ENCODE measurements at places on chromosomes 1 and 21.

DNA sequence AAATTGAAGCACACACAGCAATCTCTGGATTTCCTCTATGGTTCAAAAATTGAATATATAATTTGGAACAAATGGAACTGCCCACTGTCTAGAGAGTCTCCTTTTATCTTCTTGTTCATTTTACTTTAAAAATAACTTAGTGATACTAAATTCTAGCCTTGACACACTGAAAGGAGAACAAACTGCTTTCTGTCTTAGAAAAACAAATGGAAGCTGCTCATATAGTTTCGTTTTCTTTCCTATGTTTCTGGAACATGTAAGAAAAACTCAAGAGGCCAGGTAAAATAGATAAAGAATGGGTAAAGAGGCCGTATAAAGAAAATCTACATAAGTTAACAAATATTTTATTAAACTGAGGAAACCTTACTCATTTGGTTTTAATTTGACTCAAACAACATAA is 332.7 kb downstream of the NEGR1 start:
- DNase-seq = no peak

DNA sequence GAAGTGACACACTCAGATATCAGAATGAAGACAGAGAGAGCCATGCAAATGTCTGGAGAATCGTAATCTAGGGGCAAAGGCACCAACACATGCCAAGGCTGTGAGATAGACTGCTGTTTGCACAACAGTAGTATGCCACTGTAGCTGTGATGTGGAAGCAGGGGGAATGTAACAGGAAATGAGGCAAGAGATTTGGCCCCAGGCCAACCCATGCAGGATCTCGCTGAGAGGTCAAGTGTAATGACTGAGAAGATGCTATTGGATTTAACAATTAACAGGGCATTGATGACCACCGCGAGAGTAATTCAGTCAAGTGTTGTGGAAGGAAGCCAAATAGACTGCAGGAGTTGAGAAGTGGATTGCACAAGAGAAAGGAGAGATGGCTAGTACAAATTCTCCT is 107.3 kb upstream of the ST6GALNAC5 start:
- no peak for DNase-seq

- DNase-seq = no peak
Observed at GRCh38 chr21:45258466-45258865, 29.2 kb downstream of the POFUT2 start.

- no peak for DNase-seq
Observed at GRCh38 chr1:207925210-207925609, 14.3 kb upstream of the CD34 start.

GRCh38 chr21:39523399-39523798 is 71.6 kb downstream of the SH3BGR start:
- no peak for DNase-seq

DNA sequence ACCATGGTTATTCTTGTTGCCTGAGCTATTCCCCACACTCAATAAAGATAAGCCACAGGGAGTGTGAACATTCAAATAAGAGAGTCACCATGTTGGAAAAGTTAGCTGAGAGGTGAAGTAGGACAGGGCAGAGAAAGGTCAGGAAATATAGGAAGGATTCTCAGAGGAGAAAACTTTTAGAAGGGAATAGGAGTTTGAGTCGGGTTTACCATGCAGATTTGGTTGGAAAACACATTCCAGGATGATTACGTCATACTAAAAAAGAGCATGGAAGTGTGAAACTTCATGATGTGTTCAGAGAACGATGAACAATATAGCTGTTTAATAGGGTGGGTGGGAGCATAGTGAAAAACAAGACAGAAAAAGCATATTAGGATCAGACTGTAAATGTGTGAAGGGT is 1125.3 kb upstream of the ADGRL2 start:
- DNase-seq = no peak

DNA sequence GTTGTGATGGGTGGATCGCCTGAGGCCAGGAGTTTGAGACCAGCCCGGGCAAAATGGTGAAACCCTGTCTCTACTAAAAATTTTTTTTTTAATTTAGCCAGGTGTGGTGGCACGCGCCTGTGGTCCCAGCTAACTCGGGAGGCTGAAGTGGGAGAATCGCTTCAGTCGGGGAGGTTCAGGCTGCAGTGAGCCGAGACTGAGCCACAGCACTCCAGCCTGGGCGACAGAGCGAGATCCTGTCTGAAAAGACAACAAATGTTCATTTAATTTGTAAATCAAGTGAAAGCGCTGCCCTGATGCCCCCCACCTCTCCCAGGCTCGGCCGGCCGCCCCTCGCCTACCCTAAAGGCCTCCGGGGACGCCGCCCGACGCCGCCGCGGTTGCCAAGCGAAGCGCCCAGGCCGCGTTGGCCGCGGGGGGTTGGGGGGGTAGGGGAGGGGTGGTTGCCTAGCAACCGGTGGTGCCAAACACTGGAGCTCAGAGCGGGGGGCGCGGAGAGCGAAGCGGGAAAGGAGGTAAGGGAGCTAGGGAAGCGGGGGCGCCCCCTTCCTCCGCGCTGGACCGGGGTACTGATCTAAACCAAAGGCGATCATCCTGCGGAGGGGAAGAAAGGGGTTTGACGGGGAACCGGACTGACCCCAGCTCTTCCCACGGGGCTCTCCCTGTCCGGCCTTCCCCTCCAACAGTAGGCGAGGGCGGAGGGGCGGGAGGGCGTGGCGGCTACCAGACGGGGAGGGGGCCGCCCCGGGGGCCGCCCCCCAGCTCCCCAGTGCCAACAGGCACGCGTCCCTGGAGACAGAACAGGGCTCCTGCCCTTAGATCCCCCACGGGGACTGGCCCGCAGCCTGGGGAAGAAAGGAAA is at the start of gene TEKT2:
TSS of gene TEKT2 (plus strand) at position 460 of the 862 bp plus-strand sequence. CDS start 828 bp downstream, outside the sequence.
- peak; percentile 28 for DNase-seq

- DNase-seq = no peak
Observed at GRCh38 chr21:42651515-42652401, 1.7 kb upstream of the PDE9A start.

- no peak for DNase-seq
Observed at GRCh38 chr1:220336391-220337031, 64.3 kb upstream of the RAB3GAP2 start.

DNA sequence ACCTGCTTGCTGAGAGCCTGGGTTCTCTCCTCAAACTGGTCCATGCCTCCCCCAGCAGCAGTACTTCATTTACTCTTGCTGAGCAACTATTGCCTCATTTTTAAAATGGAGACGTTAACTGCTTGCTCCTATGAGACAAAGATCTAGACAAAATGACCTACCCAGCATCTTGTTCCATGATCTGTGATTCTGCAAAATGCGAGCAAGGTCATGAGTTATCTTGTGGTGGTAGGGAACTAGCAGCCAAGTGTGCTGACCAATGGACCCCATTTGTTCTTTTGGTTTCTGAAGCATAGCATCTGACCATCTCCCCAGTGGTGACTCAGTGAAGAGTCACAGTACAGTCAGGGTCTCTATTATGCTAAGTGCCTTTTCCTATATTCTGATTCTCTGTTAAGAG is 40.4 kb downstream of the TBX15 start:
- DNase-seq = no peak

DNA sequence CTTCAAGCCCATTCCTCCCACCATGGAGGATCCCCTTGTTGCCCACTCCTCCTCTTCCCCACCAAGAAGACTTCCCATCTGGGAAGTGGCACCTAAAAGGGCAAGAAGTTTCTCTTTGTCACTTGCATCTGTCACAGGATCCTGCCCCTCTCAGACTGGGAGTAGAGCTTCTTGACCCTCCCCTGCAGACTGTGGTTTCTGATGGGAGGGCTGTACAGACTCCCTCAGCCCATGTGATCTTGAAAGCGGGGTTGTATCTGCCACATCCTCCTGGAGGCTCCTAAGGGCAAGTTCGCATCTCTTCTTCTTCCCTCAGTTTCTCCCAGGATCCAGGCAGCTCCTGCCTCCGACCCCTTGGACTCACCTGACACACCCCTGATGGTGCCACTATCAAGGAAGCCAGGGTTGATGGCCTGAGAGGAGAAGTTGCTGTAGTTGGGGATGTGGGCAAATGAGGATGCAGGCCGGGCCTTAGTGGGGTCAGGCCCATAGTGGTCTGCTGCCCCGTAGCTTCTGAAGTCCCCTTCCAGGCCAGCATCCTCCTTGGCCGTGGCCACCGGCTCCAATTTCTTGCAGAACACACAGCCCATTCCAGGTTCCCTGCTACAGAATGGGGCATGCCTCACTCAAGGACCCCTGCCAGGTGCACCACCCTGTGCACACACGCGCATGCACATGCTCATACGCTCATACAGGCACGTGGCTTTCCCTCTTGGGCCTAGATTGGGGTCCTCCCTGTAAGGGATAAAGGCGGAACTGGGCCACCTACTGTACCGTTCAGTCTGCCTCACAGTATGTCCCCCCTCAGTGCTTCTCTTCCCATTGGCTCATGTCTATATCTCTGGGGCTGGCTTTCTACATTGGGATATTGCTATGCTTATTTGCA is 11.4 kb downstream of the FGR start:
- DNase-seq = no peak

GRCh38 chr1:231192620-231193163 is 30.8 kb downstream of the TRIM67 start:
- DNase-seq = no peak

GRCh38 chr1:22224631-22225030 is 81.7 kb upstream of the WNT4 start:
- no peak for DNase-seq

GRCh38 chr21:33794596-33794995 is 121.0 kb downstream of the ATP5PO start:
- no peak for DNase-seq

DNA sequence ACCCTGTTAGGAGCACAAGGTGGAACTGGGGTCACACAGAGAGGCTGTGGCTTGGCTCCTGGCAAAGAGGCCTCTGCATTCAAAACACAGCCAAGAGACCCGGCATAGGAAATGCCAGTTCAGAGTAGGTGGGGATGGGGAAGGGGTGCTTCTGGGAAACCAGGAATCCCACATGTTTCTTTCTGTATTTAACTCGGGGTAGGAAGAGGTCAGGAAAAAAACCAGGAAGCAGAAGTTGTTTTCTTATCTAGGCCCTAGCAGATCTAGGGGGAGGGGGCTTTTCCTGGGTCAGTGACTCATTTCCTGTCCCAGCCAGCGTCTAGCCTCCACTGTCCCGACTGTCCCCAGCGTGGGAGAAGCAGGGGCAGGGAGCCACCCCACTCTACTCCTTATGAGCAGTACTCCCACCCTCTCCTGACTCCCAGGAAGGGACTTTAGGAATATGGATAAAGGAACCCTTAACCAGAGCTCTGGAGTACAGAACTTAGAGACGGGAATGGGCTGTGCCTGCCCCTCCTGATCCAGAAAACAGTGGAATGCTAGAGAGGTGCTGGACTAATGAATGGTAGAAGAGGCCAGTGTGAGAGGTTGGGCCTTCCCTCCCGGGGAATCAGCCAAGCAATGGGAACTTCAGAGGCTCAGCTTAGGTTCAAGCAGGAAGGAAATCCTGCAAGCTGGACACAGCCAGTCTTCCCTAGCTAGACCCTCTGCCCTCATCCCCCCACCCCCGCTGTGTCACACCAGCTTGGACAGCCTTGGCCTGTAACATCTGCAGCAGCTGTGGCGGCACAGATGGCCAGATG is 5.7 kb downstream of the FHL3 start:
- no peak for DNase-seq

GRCh38 chr1:229509576-229509975 is 1.4 kb upstream of the NUP133 start:
- DNase-seq = no peak

- DNase-seq = no peak
Observed at GRCh38 chr1:94325377-94326302, 88.3 kb upstream of the ARHGAP29 start.

DNA sequence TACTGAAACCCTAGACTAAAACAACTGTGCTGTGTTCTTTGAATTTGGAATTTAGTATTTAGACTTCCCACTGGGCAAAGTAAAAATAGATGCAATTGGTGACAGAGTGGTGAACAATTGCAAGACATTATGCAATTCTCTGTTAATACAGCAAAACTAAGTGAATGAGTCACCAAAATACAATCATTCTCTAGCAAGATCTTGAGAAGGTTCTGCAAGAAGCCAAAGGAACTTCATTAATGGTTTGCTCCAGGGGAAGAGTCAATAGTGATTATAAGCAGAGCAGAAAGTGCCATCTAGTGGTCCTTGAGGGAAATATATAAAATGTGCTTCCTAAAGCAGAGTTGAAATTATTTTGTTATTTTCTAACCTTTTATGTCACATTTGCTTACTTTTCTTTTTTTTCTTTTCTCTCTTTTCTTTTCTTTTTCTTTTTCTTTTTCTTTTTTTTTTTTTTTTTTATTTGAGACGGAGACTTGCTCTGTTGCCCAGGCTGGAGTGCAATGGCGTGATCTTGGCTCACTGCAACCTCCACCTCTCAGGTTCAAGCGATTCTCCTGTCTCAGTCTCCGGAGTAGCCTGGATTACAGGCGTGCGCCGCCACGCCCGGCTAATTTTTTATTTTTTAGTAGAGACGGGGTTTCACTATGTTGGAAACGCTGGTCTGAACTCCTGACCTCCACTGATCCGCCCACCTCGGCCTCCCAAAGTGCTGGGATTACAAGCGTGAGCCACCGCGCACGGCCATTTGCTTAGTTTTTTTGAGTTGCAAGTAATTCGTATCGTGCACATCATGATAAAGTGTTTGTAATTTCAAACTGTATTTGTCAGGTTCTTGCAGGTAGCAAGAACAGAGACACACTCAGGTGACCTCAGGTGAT is 99.2 kb downstream of the CTH start:
- no peak for DNase-seq

GRCh38 chr1:200381256-200381984 is 28.4 kb downstream of the ZNF281 start:
- DNase-seq = no peak

GRCh38 chr1:119324198-119324597 is 44.4 kb upstream of the HAO2 start:
- DNase-seq = no peak

DNA sequence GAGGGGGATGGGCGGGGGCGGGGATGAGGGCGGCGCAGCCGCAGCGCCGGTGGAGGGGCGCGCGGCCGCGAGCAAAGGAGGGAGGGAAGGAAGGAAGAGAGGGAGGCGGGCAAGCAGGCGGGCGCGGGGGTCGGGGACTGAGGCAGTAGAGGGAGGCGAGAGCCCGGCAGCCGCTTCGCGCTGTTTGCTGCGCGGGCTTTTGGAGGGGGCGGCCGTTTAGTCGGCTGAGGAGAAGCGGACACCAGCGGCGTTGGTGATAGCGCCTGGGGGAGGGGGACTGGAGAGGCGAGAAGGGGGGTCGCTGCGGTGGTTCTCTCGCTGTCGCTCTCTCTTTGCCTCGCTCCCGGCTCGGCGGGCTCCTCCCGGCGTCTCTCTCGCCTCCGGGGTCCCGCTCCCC is at the start of gene HS2ST1:
TSS of gene HS2ST1 (plus strand) at position 35 of the 397 bp plus-strand sequence.
- no peak for DNase-seq

- no peak for DNase-seq
Observed at GRCh38 chr1:31576201-31576669, at the start of gene TINAGL1. TINAGL1 (plus strand) TSS chr1:31576515; CDS start chr1:31577149, 634 bp downstream.
